ENCODE measurements at places on chromosomes 2 and 18. TPM values are rescaled to one million over a fixed set of nuclear protein-coding genes. Genes with fewer than 3 reads are reported as not detected.

- DNase-seq: no peak
These were observed 956 bp downstream of the ESPNL start for GRCh38 chr2:238100821-238101771.

The SOWAHC gene
- total RNA-seq: 9.3 TPM

DNA sequence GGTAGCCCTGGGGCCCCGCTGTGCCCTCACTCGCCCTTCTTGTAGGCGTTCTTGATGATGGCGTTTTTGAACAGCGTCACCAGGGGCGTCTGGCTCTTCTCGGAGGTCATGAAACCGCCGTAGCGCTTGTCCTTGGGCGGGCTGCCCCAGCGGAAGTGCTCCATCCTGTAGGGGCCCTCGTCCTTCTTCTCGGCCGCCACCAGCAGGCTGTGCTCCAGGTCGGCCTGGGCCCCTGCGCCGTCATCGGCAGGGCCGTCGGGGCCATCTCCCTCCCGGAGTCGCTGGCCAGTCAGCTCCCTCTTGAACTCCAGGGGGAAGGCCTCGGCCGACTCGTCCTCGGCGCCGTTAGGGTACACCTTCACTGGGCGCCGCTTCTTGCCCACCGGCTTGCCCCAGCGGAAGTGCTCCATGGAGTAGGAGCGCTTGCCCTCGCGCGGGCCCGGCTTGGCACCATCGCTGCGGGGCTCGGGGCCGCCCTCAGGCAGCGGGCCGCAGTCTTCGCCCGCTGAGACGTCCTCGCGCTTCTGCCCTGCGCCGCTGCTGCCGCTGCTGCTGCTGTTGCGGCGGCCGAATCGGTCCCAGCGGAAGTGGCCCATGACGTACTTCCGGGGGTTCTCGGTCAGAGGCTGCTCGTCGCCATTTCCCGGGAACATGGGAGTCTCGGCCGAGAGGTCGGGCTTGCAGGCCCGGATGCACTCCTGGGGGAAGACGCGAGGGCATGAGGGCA lies 7.2 kb downstream of the POMC start:
- DNase-seq: peak; percentile 13

DNA sequence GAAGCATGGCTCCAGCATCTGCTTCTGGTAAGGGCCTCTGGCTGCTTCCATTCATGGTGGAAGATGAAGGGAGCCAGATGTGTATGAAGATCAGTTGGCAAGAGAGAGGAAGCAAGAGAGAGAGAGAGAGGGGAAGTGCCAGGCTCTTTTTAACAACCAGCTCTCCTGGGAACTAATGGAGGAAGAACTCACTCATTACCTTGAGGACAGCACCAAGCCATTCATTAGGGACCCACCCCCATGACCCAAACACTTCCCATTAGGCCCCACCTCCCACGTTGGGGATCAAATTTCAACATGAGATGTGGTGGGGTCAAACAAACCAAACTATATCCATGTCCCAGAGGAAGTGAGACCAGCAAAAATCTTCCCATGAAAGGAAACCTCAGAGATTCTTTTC lies 124.8 kb upstream of the SIX2 start:
- no peak for DNase-seq

- DNase-seq: no peak
These were observed 18.9 kb downstream of the SP5 start for GRCh38 chr2:170733798-170734600.

GRCh38 chr2:19235308-19235707 lies 123.1 kb downstream of the OSR1 start:
- peak; percentile 83 for DNase-seq

- DNase-seq: no peak
These were observed 22.6 kb downstream of the TCF23 start for GRCh38 chr2:27171351-27171848.

All from fibroblast of the aortic adventitia (primary cell).